ENCODE measurements at places on chromosomes 1 and 21. TPM values are rescaled to one million over a fixed set of nuclear protein-coding genes. Genes with fewer than 3 reads are reported as not detected.

GRCh38 chr1:206468571-206468970, 1.7 kb upstream of the IKBKE start:
- no peaks in the 10 kb centered on the region for H3K27me3 ChIP-seq
- DNase-seq, result no peak
- peaks cover 47% of the 10 kb centered on the region for H3K4me1 ChIP-seq
- no peak overlapping the region for H3K4me3 ChIP-seq
- H3K27ac ChIP-seq, result no peak overlapping the region

- H3K4me1 ChIP-seq, result no peaks in the 10 kb centered on the region
- H3K27me3 ChIP-seq, result no peaks in the 10 kb centered on the region
- no peak overlapping the region for H3K4me3 ChIP-seq
- DNase-seq, result no peak
These were observed 1546.5 kb downstream of the NCAM2 start for GRCh38 chr21:22544747-22545146.

GRCh38 chr1:193402037-193402436, 215.6 kb upstream of the B3GALT2 start:
- H3K27me3 ChIP-seq, result no peaks in the 10 kb centered on the region
- H3K27ac ChIP-seq, result no peak overlapping the region
- H3K4me3 ChIP-seq, result no peak overlapping the region
- no peaks in the 10 kb centered on the region for H3K36me3 ChIP-seq
- DNase-seq, result no peak

- no peaks in the 10 kb centered on the region for H3K27me3 ChIP-seq
- no peaks in the 10 kb centered on the region for H3K4me1 ChIP-seq
- no peak overlapping the region for H3K27ac ChIP-seq
- DNase-seq, result no peak
These were observed 6.2 kb upstream of the OXCT2 start for GRCh38 chr1:39777306-39777705.

Gene MIXL1
- total RNA-seq, result not detected

Gene LY9
- total RNA-seq, result 4.7 TPM

Gene CELSR2
- total RNA-seq, result 38.5 TPM

Gene FAM110D
- total RNA-seq, result 4.2 TPM

All from vagina (tissue), 2 donors.